ENCODE measurements at places on chromosomes 6 and 20.

- no peak for DNase-seq
These were observed 17.1 kb upstream of the FAM135A start for GRCh38 chr6:70396163-70396562.

DNA sequence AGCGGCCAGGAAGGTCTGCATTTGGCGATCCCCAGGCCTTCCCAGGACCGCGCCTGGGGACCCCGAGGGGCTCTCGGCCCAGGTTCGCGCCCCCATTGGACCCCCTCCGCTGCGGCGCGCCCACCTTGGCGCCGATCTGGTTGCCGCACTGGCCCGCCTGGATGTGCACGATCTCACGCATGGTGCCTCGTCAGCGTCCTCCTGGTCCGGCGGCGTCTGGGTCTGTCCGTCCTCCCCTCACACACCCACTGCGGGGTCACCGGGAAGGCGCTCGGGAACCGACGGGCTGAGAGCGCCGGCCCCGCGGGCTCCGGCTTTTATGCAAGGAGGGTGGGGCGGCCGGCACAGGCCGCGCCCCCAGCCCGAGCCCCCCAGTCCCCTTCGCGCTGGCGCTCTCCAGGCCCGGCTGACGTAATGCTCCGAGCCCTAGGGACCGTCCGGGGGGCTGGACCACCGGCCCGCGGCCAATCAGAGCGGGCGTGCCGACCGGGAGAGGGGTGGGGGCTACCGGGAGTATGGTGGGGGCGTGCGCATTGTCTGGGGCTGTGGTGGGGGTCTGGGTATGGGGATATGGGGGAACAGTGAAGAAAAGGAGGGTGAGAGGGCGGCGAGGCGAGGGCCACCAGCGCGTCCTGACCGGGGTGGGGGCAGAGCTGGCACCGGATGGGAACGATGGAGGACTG, at the start of gene TUBB2B:
Gene TUBB2B (minus strand): TSS at position 291 of the 683 bp plus-strand sequence. CDS start 110 bp downstream, at position 181.
- DNase-seq = no peak

- no peak for DNase-seq
These were observed 23.2 kb upstream of the PTCHD4 start for GRCh38 chr6:48134246-48134645.

DNA sequence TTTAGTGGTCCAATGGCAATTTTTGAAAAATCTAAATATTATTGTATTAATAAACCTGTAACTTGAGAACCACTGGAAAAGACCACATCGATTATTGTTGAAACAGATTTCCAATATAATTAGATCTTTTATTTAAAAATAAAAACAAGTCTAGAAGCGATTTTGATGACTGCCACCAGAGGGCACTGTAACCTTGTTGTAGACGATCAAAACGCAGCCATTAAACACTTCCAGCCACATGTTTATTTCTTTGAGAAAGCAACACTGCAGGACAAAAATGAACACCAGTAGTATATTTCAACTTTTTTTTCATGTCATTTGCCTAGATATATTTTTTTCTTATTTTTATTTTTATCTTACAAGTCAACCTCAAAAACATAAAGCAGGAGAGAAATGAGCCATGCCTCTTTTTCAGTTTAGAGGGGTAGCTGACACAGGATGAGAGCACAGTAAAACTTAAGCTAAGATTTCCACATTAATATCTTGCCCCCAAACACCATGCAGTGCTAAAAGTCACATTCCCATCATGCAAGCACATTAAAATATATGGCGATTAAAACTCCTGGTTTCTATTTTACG, 115.4 kb downstream of the OPRM1 start:
- DNase-seq = no peak

DNA sequence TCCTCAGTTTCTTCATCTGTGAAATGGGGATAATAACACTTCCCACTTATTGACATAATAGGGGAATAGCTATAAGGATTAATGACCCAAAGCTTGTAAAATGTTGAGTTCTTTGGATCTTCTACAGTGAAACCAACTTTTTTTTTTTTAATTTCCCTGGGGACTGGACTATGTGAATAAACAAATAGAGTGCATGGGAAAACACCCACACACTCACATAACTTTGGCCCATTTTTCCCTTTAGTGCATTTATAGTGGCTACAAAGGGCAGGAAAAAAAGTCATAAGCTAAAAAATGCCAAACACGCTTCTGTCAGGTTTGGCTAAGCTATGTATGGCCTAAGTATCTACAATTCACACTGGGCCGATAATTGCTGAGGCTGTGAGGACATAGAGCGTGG, 406.2 kb upstream of the JAG1 start:
- no peak for DNase-seq
